ENCODE measurements at places on chromosomes 2 and 18.

DNA sequence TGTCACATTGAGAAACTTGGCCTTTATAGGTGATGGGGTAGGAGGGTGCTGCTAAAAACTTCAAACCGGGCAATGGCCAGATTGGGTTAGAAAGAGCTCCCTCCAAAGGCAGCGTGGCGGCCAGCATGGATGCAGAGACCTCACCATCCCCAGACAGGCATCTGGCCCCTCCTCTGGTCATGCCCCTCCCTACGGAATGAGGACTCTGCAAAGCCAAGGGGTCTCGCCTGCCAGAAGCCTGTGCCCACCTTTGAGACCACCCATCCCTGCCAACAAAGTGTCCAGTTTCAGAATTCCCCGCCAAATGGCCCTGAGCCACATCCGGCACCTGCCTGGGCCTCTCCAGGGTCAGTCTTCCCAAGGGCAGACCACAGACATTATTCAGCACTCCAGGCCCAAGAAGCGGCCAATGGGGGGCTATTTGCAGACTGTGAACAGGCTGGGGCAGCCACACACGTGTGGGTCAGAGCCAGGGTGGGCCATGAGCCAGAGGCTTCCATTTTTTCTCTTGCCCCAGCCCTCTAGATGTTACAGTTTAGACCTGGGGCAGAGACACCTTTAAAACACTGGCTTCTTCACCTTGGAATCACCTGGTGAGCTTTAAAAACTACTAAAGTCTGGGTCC, 4.2 kb upstream of the ATP6V1B1 start:
- no peak for DNase-seq

GRCh38 chr18:9691235-9691634, 16.9 kb upstream of the RAB31 start:
- DNase-seq = no peak

DNA sequence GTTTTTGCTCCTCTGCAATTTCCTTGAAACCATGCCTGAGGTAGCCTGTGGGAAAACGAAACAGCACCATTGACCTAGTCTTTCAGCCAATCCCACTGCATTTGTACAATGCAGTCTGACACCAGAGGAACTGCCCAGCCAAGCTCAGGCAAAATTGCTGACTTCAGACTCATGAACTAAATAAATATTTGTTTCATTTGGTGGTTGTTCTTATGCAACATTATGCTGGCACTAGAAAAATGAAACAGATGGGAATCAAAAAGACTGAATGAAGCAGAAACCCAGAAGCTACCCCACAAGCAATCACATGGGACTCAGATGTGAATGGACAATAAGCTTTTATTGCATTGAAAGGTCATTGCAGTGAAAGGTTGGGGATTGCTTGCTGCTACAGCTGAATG, 1.7 kb downstream of the NAT8 start:
- DNase-seq = no peak

- DNase-seq = no peak
Measured at GRCh38 chr18:22286585-22286984, 117.2 kb downstream of the GATA6 start.

GRCh38 chr2:66665124-66665984, 230.4 kb downstream of the MEIS1 start:
- DNase-seq = no peak
